ENCODE measurements at places on chromosomes 12 and 14.
A peak's percentile ranks its signal among the peaks of the same experiment; 100 is the strongest.

- no peak for DNase-seq
Measured at GRCh38 chr12:6279631-6280030, 30.9 kb upstream of the PLEKHG6 start.

GRCh38 chr12:29750131-29750927, 33.4 kb downstream of the TMTC1 start:
- peak; percentile 8 for DNase-seq

DNA sequence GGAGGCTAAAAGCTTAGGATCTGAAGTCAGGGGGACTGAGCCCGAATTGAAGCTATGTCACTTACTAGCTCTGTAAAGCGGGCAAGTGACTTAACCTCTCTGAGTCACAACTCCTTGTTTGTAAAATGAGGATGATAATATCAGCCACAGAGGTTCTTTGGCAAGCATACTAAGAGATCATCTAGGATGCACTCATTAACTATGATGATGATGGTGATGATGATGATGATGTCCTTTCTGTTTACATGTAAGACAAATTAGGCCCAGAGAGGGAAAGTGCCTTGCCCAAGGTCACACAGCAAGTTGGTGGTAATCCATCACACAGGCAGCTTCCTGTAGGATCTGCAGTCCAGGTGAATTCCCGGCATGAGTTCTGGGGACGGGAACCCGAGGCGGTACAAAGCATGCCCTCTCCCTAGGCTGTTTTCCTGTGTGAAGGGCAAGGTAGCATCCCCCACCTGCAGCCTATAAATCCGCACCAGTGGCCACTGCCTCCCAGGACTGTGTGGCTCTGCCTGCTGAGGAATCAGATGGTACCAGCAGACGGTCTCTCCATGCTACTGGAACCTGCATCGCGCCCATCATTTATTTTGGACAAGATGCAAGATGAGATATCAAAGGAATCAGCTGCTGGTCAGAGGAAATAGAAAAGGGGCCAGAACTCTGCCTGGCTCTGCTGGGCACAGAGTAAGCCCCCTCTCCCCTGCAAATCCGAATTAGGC, 55.2 kb downstream of the MAP1LC3B2 start:
- DNase-seq = no peak

DNA sequence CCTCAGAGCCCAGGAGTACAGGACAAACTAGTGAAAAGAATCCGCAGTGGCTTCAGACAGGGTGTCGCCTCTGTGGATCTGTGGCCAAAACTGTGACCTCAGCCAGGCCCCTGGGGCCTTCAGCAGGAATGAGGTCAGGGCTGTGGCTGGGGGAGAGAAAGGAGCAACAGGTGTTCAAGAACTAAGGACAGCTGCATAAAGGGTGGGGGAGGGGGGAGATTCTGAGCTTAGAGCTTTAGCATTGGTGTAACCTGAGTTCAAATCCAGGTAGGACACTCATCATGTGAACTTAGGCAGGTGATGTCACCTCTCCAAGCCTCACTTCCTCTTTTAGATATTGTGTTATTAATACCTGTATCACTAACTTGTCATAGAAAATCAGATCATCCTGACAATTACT, 40.9 kb upstream of the CORO1C start:
- DNase-seq = peak; percentile 48

DNA sequence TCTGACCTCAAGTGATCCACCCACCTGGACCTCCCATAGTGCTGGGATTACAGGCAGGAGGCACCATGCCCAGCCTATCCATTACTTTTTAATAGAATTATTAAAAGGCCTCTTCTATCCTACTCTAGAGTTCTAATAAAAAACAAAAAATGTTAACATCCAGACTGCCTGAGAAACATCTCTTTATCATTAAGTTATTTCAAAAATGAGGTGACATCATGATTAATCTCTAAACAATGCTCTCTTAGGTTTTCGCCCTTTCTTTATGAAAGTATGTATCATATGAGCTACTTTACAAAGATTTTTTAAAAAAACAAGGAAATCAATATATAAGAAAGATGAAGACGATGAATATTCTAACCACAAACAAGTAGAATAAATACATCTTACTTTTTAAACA, 52.6 kb downstream of the FGD6 start:
- DNase-seq = no peak

GRCh38 chr12:76680940-76681339, 83.0 kb upstream of the ZDHHC17 start:
- no peak for DNase-seq
